ENCODE measurements at places on chromosomes 16 and 17.

- DNase-seq: no peak
Observed at GRCh38 chr17:50766222-50767023, 895 bp downstream of the ANKRD40CL start.

DNA sequence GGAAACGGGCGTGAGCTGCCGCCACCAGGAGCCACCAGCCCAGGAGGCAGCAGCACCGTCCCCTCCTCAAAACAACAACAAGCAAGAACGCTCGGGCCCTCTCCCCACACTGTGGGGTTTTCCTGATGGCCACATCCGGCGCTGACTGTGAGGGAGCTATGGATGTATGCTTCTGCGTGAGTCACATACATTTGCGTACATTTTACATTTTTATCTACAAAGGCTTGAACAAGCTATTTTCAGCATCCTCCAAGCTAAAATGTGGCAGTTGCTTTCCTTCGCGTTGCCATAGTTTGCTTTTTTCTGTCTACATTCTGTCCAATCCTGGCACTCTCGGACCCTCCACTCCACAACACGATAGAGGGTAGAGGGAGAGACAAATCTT, 2.0 kb upstream of the ABR start:
- no peak for DNase-seq

DNA sequence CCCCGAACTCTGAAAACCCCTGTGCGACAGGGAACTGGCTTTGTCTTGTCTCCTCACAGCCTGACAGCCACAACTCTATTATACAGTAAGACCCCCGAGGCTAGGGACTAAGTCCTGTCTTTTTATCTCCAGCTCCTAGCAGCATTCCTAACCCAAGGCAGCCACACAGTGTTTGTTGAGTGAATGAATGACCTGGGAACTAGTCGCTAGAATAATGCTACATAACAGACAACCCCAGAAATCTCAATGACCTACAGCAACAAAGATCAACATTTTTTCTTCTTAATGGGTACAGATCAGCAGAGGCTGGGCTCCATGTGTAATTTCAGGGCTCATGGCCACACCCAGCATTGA, 71.4 kb upstream of the TNRC6C start:
- DNase-seq: no peak

GRCh38 chr16:51508490-51509212, 357.6 kb upstream of the SALL1 start:
- DNase-seq: no peak

DNA sequence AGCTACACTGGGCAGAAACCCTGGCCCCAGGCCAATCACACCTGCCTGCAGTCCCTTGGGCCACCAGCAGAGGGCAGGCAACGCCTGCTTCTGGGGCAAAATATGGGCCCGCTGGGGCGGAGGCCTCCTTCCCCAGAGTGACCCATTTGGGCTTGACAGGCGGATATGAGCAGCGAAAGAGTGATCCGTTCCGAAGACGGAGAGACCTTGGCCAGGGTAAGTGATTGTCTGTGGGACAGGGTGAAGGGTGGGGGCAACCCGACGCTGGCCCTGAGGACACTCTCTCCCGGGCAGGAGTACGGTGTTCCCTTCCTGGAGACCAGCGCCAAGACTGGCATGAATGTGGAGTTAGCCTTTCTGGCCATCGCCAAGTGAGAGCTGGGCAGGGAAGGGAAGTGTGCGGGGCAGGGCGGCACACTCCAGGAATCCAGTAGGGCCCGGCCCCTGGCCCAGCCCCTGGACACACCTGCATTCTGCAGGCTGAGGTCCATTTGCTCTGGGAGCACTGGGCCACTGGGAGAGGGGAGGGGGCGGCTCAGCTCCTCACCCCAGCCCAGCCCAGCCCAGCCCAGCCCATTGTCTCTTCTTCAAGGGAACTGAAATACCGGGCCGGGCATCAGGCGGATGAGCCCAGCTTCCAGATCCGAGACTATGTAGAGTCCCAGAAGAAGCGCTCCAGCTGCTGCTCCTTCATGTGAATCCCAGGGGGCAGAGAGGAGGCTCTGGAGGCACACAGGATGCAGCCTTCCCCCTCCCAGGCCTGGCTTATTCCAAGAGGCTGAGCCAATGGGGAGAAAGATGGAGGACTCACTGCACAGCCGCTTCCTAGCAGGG, 3.5 kb upstream of the NHERF1 start:
- peak; percentile 95 for DNase-seq

DNA sequence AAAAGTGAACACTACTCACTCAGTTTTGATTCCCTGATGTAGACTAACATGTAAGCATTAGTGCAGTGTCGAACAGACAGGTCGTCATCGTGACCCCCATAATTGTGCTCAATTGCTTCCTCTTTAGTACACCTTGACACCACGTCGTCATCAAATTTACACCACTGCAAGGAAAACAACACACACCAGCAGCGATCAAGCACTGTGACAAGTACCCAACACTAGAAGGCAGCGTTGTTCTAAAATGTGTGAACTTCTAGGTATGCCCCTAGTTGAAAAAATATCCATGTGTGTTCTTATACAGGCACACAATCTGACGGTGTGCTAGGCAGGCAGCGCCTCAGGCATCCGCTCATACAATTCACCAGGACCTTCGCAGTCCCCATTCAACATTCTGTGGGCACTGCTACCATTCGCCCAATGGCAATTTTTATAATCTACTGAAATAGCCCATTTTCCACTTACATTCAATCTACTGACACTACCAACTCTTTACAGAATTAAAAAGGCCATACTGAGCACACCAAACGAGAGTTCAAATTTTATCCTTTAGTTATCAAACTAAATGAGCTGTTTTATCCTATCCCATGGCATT, 23.1 kb downstream of the LITAFD start:
- no peak for DNase-seq

DNA sequence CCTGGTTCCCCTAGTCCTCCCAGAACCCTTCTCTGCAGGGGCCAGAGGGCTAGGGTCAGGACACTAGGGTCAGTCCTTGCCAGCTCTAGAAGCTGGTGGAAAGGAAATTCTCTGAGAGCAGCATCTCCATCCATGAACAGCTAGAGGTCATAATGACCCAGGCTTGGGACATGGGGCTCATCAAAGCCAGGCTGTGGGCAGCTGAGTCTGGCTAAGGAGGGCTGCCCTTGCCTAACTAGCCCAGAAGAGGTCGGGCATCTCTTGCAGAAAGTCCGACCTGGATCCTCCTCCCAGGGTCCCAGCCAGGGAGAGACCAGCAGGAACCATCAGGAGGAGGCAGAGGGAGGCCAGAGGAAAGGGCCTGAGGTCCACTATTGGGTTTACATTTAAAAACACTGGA, 4.3 kb downstream of the MPO start:
- DNase-seq: no peak

DNA sequence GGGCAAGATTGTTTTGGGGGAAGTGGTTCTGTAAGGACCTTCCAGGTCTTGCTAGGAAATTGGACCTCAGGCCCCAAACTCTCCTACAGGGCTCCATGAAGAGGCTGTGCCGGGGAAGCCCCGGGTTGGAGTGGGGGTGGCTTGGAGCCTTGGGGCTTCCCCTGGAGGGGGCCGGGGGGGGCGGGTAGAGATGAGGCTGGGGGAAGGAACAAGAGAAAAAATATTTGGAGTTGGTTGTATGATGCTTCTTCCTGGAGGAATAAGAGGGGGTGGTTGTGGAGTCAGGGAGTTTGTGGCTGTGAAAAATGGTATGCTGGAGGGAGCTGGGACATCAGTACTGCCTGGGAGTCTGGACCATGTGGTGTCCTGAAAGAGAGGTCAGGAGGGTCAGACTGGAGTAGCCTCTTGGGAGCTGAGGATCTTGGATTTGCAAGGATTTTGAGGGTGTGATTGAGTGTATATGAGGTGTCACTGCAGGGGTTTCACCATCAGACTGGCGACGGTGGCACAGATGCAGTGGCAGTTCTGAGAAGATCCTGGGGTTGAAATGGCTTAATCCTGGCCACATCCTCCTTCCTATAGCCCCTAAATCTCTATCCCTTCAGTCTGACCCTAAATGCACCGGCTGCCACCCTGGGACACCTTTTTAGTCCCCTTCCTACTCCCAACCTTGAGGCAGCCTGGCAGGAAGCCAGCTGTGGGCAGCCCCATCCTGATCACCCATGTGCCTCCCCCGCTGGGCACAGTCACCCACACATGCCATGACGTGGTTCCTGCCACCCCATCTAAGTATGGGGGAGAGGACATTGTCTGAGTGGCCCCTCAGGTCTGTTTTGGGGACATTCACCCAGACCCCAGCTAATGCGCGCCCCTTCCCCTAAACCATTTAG, 10.9 kb downstream of the RARA start:
- DNase-seq: no peak

GRCh38 chr17:35568561-35568960, 7.9 kb upstream of the SLFN14 start:
- no peak for DNase-seq

GRCh38 chr16:1920727-1921171, 2.5 kb upstream of the HS3ST6 start:
- peak; percentile 76 for DNase-seq

GRCh38 chr16:66925322-66925840, at the start of gene RRAD:
Gene RRAD, minus strand, starts transcription at chr16:66925535. Its CDS starts 356 bp downstream, at chr16:66925179.
- peak; percentile 62 for DNase-seq

- peak; percentile 92 for DNase-seq
Observed at GRCh38 chr17:50055426-50056216, at the start of gene ITGA3. Gene ITGA3, plus strand, starts transcription at chr17:50056110. Its CDS starts 330 bp downstream, at chr17:50056440.

DNA sequence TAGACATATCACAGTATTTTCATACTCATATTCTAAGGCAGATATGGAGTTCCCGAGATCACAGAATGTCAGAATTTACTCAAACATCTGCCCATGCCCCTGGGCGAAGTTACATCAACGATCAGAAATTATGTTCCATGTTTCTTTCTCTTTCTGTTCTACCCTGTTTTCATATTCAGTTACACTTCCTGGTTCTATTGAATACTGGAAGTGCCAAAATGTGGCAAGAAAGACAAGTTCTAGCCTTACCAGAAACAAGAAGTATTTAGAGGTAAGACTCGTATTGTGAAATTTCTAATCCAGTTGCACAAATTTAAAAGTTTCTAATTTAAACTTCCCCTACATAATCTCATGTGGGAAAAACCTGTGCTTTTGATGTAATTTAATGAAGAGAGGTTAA, 36.1 kb downstream of the KCNJ2 start:
- no peak for DNase-seq

- no peak for DNase-seq
Observed at GRCh38 chr17:3657874-3658783, 10.2 kb downstream of the TAX1BP3 start.

GRCh38 chr16:86806838-86807351, 228.5 kb downstream of the FOXL1 start:
- peak; percentile 66 for DNase-seq

- DNase-seq: no peak
Observed at GRCh38 chr16:19566362-19566761, 10.9 kb downstream of the VPS35L start.

DNA sequence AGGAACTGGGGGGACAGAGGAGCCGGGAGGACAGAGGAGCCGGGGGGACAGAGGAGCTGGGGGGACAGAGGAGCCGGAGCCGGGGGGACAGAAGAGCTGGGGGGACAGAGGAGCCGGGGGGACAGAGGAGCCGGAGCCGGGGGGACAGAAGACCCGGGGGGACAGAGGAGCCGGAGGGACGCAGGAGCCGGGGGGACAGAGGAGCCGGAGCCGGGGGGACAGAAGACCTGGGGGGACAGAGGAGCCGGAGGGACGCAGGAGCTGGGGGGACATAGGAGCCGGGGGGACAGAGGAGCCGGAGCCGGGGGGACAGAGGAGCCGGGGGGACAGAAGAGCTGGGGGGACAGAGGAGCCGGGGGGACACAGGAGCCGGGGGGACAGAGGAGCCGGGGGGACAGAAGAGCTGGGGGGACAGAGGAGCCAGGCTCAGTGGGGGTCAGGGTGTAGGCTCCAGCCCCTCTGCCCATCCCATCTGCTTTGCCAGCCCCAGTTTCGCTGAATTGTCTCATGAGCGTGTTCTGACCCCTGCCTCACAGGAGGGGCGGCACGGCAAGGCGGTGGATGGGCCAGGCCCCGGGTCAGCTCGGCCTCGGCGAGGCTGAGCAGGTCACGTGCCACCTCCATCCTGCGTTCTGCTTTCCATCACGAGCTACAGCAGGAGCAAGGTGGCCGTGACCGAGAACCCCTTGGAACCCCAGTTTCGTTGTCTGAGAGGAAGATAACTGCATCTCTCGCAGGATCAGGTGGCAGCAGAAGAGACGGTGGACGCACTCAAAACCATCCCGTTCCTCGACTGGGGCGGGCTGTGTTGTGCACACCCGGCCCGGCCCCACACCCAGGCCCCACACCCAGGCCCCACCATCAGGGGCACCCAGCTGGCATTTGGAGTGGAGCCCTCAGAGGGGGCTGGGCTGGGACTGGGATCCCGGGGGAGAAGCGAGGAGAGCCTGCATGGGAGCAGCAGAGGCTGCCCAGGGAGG, 26.1 kb upstream of the CBFA2T3 start:
- no peak for DNase-seq

DNA sequence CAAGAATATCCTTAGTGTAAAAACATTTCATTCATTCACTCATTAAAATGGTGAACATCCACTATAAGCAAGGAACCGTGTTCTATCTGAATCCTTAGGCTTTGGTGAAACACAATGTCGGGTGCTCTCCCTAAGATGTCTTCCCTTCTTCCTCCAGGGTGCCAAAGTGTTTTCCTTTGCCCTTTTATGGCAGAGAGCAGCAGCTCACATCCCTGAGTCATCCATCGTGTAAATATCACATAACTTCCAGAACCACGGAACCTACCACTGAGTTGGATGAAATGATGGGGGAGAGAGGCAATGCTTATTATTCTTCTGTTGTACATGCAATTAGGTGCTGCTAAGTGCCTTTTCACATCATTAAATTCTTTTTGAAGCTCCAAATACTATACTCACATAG, 50.2 kb downstream of the DNAH3 start:
- no peak for DNase-seq

GRCh38 chr16:69110406-69110805, 5.0 kb downstream of the HAS3 start:
- DNase-seq: no peak

GRCh38 chr17:80111702-80112470, 10.5 kb downstream of the GAA start:
- DNase-seq: no peak

DNA sequence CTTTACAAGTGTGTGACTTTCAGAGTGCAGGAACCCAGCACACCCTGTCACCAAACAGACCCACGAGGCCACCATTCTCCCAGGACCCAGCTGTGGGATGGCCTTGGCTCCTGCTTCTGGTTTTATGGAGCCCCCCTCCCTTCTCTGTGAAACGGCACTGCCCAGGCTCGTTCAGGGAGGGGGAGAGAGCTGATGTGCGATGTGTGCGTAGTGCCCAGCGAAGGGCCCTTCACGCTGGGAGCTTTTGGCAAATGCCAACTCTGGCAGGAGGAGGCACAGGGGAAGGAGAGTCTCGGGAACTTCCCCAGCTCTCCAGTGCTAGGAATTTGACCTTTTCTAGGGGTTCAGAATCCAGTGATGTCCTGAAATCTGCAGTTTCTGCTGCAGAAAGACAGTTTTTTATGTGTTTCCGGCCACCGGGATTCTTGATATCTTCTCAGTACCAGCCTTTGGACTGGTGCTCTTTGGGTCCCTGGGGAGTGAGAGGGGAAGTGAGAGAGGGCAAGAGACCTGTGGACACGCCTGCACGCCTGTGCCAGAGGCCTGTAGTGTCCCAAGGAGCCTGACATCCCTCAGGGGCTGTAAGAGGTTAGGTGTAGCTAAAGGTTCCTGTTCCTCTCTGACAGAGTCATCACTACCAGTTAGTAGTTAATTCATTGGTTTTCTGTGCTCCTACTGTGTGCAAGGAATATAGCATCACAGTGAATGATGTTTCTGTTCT, 45.1 kb downstream of the CMIP start:
- DNase-seq: no peak
